DMS79 (cell line): ENCODE measurements at places on chromosomes 5 and 9.

DNA sequence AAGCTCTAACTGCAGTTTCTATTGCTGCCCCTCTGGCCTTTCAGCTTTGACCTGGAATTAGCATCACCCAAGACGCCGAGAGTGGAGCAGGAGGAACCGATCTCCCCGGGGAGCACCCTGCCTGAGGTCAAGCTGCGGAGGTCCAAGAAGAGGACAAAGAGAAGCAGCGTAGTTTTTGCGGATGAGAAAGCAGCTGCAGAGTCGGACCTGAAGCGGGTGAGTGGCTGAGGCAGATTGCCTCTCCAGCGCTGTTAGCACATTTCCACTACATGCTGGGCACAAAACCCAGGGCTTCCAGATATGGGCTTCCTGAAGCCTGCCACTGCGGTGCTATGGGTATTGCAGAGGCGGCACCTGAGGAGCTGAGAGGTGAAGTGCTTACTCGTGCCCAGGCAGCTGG, 26.8 kb upstream of the FOXI1 start:
- DNase-seq = no peak

- DNase-seq = no peak
Observed at GRCh38 chr5:107476783-107477182, 194.0 kb downstream of the EFNA5 start.

- no peak for DNase-seq
Observed at GRCh38 chr9:75490326-75490725, 400.1 kb upstream of the PCSK5 start.

- DNase-seq = no peak
Observed at GRCh38 chr5:87138091-87138805, 129.4 kb upstream of the RASA1 start.

DNA sequence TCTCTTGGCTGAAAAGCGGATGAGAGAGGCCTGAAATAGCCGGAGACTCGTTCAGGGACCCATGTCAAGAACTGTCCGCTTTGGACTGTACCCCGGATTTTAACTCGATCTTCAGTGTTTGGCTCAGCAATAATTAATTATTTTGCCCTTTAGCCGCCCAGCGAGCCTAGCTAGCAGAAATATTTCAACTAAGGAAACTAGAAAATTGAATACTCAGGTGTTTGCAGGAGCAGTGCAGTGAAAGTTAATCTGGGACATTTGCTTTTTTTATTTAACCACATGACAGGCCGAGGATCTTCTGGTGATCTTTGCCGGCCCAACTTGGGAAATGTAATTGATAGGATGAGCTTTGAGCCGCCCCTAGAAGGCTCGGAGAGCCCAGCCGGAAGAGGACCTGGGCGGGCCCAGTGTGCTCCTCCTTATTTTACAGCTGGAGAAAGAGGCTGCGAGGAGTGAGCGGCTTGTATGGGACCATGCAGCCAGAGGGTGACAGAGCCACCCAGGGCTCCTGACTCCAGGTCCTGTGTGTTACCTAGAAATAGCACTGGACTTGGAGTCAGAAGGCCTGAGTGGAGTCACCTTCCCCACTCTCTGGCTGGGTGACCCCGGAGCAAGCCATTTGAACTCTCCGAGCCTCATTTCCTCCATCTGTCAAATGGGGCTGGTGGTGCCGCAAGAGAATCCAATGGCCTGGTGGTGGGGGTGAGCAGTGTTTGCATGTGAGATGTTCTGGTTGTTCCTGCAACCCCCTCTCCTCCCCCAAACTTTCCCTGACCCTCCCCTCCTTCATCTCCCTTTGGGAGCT, 2.4 kb downstream of the PPARGC1B start:
- DNase-seq = no peak

- no peak for DNase-seq
Observed at GRCh38 chr9:617445-618085, 223.9 kb upstream of the DMRT1 start.

- DNase-seq = no peak
Observed at GRCh38 chr5:55303238-55303690, 4.2 kb downstream of the DHX29 start.

DNA sequence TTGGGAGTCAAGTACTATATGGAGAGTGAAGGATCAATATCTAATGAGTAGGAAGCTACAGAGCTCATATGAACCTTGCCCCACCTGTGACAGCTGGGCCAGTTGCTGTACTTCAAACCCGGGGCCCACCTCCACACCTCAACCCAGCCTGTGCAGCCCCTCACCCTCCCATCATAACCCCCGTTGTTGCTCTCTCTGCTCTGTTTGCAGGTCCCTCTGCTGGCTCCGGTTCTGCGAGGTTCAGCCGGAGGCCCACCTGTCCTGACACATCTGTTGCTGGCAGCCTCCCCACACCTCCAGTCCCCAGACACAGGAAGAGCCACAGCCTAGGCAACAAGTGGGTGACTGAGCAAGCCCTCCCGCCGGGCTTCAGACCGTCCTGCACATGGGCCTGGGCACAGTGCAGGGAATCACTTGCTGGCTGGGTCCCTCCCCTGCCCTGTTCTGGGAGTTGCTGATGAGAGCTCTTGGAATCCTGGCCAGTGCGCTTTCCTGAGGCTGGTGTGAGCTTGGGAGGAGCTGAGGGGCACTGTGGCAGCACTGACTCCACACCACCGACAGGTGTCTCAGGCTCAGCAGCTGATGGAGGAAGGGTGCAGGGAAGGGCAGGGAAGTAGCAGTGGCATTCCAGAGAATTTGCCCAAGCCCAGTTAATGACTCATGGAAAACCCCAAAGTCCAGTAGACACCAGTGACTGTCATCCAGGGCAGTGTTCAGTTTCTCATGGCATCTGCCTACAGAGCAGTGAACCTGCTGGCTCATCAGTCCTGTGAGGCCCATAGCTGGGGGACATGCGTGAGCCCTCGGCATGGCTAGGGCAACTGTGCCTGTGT, 69.5 kb upstream of the GARNL3 start:
- DNase-seq = no peak

- DNase-seq = no peak
Observed at GRCh38 chr9:34187891-34188240, 9.0 kb downstream of the UBAP1 start.

DNA sequence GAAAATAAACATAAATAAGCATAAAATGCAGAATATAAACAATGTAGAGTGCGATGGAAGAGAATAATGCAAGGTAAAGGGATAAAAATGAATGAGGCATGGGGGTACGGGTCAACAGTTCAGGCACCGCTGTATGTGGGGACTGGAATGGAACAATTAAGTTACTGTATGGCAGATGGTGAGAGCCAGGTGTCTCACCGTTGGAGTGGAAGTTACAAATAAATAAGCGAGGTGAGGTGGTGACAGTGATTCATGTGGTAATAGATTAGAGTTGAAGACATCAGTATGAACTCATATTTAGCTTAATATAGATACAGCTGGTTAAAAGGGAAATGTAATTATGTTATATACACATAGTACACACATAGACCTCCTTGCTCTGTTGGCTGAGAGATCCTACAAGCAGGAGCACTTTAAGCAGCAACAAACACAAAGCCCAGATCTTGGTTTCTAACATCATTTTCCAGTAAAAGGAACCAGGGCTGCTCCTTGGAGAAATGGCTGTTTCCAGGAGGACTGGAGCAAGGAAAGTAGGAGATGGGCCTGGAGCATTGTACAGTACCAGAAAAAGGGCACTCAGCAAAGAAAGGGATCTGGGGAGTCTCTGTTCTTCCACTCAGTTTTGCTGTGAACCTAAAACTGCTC, 2.4 kb upstream of the OMD start:
- no peak for DNase-seq
